ENCODE measurements at places on chromosomes 16 and 17.
A peak's percentile ranks its signal among the peaks of the same experiment; 100 is the strongest.

GRCh38 chr16:57019746-57020145 is 30.4 kb downstream of the NLRC5 start:
- DNase-seq, result peak; percentile 57

DNA sequence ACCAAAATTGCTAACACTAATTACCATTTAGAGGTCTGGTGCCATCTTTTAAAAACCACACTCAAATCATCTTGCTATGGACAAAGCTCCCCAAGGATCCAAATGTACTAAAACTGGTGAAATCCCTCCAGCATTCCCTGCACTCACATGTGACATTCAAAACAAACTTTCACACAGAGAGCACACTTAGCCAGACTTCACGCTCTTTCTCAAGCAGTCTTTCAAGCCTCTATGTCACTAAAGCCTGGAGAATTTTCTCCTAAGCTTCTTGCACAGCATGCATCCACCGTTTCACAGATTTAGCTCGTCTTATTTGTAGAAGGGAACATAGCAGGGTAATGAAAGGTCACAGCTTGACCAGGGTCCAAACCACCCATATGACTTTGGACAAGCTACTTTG is 19.3 kb downstream of the CMTM3 start:
- DNase-seq, result peak; percentile 25

- no peak for DNase-seq
These were observed 18.9 kb upstream of the ENPP7 start for GRCh38 chr17:79711715-79712305.

- peak; percentile 41 for DNase-seq
These were observed 24.3 kb upstream of the TMEM220 start for GRCh38 chr17:10754109-10754508.

DNA sequence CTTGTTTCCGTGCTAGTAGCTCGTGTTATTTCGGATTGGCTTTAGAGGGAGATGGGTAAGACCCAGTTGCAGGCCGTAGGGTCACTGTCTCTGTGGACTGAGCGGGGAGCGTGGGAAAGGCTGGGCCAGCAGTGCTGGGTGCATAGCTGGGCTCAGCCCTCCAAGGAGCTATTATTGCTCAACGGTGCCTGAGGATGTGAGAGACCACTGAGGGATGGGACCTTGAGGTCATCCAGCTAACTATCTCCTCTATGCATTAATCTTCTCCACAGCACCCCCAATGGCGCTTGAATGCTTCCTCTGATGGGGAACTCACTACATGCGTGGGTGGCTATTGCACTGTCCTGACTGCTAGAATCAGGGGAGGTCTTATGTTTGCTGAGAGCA is 126.1 kb upstream of the FOXF1 start:
- peak; percentile 60 for DNase-seq

DNA sequence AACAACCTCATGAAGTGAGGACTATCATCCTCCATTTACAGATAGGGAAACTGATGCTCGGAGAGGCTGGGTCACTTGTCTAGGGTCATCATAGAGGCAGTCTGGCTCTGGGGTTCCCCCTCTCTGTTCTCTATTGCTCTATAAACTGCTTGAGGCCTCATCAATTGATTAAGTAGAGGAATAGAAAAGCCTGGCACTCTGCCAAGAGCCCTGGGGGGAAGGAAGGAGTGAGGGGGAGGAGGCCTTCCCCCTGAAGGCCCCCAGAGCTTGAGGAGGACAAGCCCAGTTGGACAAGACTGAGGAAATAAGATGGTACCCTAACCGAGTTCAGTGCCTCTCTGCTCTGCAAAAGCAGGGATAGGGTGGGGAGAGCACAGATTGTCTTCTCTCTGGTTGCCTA is 21.0 kb downstream of the SDK2 start:
- DNase-seq, result no peak

- DNase-seq, result peak; percentile 99
These were observed 10.5 kb upstream of the TIMP2 start for GRCh38 chr17:78935419-78936323.

GRCh38 chr17:10265100-10265810 is 66.8 kb upstream of the GAS7 start:
- peak; percentile 90 for DNase-seq

GRCh38 chr17:2369551-2370210 is 31.2 kb downstream of the MNT start:
- no peak for DNase-seq

GRCh38 chr16:89736554-89736953 is 15.2 kb downstream of the ZNF276 start:
- DNase-seq, result no peak

DNA sequence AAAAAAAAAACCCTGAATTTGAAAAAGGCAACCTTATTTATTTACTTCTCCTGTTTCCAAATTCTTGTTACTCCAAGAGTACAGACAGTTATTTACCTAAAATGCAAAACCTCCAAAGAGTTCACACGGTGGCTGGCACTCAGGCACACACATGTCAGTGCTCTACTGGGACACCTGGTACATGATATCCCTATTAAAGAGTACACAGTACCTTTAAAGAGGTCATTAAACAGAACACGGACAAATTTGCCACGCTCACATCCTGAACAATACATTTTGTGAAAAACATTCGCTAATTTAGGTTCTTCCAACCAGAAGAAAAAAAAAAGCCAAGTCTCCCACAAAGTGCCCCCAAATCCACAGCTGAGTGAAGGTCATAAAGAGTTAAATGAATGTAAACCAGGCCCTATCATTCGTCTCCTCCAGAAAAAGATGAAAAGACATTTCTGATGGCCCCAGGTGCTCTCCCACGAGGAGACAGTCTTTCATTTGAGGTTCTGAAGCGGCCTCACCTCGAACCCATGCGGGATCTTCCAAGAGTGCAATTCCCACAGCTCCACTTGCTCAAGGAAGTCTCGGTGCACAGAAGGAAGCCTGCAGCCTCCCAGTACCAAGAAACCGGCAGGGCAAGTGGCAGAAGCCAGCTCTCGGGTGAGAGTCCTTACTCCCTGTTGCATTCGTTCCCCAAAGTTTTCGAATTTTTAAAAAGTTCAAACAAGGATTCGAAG is 993 bp downstream of the ERN1 start:
- peak; percentile 38 for DNase-seq

- DNase-seq, result peak; percentile 22
These were observed 33.0 kb downstream of the PITPNM3 start for GRCh38 chr17:6523330-6523729.

DNA sequence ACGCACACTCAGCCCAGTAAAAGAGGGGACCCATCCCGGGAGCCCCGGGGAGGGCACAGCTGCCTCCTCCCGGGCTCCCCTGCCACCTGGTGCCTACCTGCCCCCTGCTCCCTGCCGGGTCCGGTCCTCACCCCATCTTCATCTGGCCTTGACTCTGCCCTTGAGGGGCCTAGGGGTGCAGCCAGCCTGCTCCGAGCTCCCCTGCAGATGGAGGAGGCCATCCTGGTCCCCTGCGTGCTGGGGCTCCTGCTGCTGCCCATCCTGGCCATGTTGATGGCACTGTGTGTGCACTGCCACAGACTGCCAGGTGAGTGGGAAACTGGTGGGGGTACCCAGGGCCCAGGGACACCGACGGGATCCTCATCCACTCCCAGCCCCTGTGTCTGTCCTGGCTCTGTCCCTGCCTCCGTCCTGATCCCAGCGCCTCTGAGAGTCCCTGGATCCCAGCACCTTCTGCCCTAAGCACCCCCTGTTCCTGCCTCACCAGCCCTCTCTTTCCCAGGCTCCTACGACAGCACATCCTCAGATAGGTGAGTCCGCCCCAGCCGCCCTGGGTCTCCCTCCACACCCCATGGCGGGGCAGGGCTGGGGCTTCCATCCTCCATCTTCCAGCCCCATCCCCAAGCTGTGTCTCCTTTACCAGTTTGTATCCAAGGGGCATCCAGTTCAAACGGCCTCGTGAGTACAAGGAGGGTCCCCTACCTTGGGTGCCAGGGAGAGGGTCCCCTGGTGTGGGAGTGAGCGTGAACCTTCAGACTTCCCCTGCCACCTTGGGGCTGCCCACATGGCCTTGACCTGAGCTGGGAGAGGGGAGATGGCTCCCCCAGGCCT is 574 bp downstream of the LAT start:
- DNase-seq, result no peak

DNA sequence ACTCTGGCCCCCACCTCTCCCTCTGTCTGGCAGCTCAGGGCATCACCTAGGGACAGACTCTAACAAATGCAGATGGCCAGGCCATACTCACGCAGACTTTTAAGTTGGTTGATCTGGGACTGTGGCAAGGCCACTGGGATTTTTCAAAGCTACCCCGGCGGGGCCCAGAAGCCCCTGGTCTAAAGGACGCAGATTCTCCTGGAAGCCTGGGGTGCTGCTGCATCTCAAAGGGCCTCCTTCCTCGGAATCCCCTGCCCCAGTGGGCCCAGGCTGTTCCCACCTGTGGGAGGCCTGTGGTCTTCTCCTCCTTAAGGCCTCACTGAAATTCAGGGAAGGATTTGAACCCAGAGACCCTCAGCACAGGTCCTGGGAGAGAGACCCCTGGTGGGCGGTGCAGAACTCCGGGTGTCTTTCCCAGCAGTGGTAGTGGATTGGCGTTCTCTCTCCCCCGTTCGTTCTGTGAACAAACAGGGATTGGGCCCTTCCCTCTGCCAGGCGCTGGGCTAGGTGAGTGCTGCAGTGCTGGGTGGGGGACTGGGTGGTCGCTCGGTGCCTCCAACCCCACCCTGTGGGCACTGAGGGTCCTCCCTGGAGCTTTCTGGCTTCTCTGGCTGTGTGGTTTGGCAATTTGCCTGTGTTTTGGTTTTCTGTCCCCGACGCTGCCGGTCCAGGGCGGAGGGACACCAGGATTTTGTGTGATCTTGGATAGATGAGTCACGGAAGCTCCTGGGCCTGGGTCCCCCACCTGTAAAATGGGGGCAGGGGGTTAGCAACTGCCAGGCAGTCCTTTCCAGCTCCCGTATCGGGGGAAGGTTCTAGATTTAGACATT is 160.5 kb upstream of the GSE1 start:
- no peak for DNase-seq

GRCh38 chr16:50683689-50684374 is 2.7 kb upstream of the SNX20 start:
- DNase-seq, result no peak

DNA sequence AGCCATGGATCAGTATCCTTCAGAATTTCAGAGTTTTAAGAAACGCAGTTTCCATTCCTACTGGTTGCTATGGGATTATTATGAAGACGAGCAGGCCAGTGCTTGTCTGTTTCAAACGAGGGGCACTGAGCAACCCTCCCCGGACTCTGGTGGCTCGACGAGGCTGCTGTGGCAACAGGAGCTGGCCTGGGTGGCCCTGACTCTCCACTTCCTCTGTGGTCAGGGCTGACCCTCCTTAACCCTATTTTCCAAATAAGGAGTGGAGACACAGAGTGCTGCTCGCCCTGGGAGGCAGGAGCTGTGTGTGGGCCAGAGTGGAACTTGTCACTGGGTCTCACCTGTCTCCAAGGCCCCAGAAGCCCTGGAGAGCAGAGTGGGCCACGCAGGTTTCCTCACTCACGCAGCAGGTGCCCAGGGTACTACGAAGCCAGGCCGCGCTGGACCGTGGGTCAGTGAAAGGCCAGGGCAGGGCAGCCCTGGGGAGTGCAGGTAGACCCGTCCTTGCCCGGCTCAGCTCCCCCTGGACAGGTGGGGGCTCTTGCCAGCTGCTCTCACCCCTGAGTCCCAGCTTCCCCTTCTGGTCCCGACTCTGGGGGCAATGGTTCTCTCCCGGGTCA is 3.3 kb downstream of the GALNS start:
- DNase-seq, result no peak

GRCh38 chr16:19621445-19621844 is 65.9 kb downstream of the VPS35L start:
- no peak for DNase-seq

- no peak for DNase-seq
These were observed 19.9 kb upstream of the ITPRIPL2 start for GRCh38 chr16:19093631-19094541.

DNA sequence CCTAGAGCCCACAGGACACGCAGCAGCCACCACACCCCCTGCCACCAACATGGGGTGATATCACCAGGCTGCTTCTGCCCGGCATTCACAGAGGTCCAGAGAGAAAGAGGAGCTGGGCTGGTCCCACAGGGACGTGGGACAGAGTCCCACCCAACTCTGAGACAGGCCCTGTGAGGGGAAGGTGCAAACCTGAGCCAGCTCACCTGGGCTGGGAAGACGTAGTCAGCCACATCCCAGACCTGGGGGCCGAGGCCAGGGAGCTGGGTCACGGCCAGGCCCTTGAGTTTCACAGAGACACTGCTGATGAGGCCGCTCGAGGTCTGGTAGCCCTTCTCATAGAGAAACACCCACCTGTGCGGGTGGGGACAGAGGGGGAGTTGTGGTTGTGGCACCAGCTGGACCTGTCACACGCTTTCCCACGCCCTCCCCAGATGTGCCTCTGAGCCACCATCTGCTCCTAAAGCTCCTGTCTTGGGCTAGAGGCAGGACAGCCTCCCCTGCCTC is 11.2 kb downstream of the P2RX1 start:
- no peak for DNase-seq

GRCh38 chr16:15785386-15786059 is 71.3 kb downstream of the MYH11 start:
- DNase-seq, result no peak

- DNase-seq, result no peak
These were observed 381.8 kb upstream of the MAF start for GRCh38 chr16:79982361-79982760.

DNA sequence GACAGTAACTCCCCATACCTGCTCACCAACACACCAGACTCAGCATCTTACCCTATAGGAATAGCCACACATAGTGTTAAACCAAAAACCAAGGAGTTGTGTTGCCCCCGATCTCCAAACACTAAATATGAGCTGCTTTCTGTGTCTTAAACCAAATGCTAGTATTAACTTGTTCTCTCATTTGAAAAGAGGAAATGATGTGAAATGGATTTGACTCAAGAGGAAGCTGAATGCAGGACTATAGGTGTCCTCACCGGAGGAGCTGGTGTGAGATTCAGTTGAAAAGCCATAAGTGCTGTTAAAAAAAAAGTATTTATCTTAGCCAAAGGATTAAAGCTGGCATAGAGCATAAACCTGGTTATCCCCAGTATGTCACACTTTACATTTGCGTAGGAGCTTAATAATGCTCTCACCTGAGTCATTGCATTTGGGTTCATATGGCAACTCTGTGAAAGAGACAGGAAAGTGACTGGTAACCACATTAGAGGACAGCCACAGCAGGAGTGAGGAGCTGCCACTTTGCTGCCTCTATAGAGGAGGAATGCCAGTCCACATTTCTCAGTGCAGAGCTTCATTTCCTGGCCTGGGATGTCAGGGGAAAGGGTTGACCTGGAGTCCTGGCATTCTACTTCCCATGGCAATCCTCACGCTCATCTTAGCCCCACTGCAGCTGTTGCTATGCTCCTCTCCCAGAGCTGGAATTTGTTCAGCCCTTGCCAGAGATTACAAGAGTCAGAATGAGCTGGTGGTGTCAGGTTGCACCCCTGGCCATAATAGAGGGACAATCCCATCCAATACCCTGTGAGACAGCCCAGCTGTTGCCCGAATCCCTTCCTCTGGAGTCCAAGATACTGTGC is 143.3 kb upstream of the ANKFN1 start:
- DNase-seq, result peak; percentile 3
